Endothelial cell (in vitro differentiated cells): ENCODE measurements at places on chromosomes 3 and 15.

DNA sequence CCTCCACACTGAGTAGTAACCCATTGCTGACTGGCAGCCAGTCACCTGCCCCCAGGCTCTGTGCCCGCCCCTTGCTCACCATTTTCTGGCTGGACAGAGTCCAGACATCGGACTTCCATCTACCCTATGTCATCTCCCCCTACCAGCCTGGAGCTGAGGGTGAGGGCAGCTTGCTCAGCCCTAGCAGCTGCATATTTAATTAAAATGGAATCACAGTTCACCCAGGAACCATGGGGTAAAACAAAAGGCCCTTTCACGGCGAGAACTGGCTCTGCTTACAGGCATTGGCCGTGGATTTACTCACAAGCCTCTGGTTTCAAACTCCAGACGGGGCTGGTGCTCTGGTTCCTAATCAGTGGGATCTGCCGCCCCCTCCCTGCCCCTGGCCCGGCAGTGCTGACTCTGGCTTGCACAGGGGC lies 94.9 kb upstream of the ATP2B2 start:
- DNase-seq: no peak

DNA sequence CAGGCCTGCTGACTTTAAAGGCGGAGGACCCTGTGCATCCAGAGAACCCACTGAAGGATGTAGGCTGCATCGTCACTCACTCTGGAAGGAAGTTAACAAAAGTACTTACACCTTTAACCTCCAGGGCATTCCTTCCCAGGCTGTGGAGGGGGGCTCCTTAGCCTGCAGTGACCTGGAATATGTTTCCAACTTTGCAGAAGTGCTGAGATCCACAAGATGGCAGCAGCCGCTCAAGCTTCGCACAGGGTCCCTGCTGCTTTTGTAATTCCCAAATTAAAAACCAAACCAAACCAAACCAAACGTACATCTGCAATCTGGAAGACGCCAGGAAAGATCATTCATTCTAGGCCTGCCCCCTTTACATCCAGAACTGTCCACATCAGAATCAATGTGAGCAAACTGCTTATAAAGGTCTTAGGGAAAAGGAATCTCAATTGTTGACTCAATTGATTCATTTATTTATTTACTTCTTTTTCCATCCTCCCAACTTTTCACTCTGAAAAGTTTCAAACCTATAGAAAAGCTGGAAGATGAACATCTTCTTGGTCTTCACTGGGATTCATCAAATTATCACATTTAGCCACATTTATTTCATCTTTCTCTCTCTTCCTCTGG lies 70.5 kb upstream of the KLHL25 start:
- DNase-seq: peak; percentile 62

DNA sequence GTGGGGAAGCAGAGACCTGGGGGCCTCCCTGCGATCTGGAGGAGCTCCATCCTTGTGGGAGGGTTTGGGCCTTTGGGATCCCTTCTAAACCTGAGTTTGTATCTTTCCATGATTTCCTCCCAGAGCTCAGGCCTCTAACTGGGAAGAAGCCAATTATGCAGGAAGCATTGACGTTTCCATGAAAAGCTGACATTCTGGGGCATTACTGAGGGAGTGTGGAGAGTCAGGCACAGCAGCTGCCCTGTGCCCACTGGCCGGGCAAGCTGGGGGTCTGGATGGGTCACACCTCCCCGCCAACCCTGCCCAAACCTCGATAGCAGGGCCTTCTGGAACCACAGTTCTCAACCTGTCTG lies 74.9 kb downstream of the EFCAB12 start:
- DNase-seq: no peak

DNA sequence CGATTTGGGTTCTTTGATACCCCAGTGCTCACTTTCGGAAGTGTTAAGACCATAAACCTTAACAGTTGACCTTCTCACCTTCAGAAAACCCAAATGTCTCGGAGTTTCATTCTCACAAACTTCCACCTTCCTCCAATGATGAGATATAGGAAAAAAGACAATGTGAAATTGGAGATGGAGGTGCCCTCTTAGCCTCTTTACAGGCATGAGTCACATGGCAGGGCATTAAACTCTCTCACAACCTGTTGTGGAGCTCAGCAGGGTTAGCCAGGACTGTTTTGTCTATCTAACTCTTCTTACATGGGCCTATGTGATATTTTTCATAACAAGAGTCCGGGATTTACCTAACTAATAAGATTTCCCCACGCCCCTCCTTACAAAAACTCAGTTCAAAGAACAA lies 10.7 kb downstream of the AGTR1 start:
- no peak for DNase-seq

DNA sequence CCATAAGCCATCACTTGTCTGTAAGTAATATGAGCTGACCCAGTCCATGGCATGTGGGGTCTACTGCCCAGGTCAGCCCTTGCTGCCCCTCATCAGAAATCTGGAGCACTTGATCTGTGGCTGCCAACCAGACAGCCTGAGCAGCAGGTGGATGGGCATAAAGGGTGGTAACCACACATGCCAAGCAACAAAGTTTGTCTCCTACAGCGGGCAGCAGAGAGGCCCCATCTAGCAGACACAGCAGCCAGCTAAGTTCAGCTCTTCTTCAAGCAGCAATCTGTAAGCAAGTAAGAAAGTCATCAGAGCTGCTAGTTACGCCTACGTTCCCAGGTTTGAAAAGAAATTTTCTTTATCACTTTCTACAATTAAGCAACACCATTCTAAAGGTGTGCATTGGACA lies 27.9 kb downstream of the CHCHD4 start:
- no peak for DNase-seq

- DNase-seq: no peak
These were observed 84.8 kb downstream of the PPCDC start for GRCh38 chr15:75107908-75108838.

DNA sequence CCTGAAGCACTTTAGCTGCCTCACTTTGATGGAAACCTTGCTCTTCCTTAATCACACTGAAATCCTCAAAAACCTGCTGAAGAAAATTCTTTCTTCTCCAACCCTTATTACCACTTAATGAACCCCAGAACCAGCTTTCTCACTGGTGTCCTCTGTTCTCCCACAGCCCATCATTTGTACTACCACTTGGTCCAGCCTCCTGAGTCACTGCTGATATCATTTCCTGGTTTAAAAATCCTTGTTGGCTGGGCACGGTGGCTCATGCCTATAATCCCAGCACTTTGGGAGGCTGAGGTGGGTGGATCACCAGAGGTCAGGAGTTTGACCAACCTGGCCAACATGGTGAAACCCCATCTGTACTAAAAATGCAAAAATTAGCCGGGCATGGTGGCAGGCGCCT lies 418.6 kb upstream of the KCNMB2 start:
- no peak for DNase-seq

DNA sequence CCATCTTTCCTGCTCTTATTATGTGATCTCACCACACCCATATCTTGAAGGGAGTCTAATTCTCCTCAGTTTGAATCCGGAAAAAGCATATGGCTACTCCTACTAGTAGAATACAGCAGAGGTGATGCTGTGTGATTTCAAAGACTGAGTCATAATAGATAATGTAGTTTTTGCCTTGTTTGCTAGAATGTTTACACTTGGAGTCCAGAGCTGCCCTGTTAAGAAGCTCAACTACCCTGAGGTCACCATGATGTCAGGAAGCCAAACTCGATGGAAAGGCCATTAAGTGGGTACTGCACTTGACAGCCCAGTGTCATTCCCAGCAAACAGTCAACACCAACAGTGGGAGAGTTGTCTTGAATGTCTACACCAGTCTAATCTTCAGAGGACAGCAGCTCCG lies 56.9 kb downstream of the CD200R1L start:
- DNase-seq: no peak

GRCh38 chr3:101928890-101929289 lies 79.6 kb downstream of the NFKBIZ start:
- DNase-seq: no peak

- DNase-seq: no peak
These were observed 53.0 kb downstream of the SUCLG2 start for GRCh38 chr3:67601385-67601784.

DNA sequence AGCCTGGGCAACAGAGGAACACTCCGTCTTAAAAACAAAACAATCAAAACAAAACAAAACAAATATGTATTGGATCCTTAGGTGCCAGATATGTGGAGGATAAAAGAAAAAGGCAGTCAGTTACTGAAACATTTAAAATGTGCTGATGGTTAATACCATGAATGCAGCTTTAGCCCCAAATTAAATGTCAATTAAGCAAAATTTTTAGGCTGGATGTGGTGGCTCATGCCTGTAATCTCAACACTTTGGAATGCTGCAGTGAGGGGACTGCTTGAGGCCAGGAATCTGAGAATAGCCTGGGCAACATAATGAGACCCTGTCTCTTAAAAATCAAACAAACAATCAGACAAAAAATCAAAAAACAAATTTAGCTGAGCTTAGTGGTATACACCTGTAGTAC lies 8.5 kb upstream of the CHMP2B start:
- no peak for DNase-seq

DNA sequence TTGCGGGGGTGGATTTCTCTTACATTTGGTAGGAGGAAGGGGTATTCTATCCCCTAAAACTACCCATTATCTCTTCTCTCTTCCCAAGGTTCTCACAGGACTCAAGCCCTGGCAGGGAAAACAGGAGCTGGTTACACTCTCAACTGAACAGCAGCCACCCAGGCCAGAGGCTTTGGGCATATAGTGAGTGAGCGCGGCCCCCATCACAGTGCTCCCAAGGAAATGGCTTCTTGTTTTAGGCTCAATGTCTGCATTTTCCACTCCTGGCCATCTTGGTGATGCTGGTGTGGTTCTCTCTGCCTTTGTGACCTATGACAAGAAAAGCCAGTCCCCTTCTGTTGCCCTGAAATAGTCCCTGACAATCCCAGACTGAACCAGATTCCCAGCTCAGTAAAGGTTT lies 50.1 kb downstream of the WDR76 start:
- no peak for DNase-seq
